Stimulated activated CD8-positive, alpha-beta memory T cell treated with anti-CD3 and anti-CD28 coated beads, Interleukin-2, amount 100 ng/mL, for 1 hour (primary cell): ENCODE measurements at places on chromosomes 7 and 10.
A peak's percentile ranks its signal among the peaks of the same experiment; 100 is the strongest.

DNA sequence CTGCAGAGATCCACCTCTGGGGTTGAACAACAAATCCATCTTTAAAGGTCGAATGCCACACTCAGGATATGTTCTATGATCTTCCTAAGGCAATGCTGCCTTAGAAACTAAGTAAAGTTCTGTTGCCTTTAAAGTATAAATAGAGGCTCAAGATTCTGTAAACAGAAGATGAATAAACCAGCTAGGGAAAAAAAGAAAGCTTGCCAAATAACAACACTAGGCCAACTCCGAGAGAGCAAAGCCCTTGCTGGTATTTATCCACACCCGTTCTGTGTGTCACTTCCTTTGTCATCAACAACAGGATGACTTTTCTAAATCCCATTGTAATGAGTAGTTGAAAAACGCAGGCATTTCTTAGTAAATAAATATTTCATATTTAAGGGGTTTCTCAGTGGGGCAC is 330.0 kb upstream of the GLI3 start:
- no peak for DNase-seq

DNA sequence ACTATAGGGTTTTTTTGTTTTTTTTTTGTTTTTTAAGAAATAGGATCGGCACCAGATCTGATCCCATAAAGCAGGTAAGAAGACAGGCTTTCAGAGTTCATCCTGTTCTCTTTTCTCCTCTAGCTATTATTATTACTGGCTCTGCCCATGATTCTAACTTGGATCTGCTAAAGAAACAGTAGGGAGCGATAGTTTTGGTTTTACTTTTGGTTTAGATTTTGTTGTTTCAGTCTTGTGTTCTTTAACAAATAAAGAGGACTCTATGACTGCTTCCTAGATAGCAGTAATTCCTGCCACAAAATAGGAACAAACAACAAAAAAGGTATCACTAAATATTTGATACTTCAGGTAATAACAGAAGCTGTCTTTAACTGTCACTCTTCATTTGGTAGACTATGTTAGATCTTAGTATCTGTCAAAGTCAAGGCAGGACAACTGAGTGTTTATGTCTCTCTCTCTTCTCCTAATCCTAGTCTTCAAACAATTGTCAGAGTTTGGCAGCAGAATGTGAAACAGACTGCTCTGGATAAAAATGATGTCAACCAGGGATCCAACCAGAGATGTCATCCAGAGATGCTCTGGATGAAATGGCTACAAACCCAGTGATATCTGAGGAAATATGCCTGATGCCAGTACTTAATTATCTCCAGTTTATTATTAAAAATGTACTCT is 99.8 kb downstream of the KMT2C start:
- no peak for DNase-seq

DNA sequence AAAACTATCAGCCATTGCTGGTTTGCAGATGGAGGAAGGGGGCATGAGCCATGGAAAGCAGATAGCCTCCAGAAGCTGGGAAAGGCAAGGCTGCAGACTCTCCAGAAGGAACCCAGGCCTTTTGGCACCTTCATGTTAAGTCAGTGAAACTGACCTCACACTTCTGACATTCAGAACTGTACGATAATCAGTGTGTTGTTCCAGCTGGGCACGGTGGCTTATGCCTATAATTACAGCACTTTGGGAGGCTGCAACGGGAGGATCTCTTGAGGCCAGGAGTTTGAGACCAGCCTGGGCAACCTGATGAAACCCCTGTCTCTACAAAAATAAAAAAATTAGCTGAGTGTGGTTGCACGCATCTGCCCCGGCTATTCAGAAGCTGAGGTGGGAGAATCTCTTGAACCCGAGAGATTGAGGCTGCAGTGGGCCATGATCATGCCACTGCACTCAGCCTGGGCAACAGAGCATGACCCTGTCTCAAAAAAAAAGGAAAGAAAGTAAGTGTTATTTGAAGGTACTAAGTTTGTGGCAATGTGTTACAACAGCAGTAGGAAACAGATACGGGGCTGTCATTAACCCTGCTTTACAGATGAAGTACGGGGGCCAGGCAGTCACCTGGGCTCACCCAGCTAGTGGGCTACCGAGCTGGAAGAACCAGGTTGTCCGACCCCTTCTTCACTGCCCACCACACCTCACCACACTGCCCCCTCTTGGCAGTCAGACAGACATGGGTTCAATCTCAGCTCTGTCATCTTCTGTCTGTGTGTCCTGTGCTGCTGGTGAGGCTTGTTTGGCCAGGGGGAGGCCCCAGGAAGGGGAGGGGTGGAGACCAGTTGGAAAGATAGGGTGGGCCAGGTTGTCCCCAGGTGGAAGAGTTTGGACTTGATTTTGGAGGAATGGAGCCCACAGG is 18.3 kb downstream of the CHST3 start:
- no peak for DNase-seq

DNA sequence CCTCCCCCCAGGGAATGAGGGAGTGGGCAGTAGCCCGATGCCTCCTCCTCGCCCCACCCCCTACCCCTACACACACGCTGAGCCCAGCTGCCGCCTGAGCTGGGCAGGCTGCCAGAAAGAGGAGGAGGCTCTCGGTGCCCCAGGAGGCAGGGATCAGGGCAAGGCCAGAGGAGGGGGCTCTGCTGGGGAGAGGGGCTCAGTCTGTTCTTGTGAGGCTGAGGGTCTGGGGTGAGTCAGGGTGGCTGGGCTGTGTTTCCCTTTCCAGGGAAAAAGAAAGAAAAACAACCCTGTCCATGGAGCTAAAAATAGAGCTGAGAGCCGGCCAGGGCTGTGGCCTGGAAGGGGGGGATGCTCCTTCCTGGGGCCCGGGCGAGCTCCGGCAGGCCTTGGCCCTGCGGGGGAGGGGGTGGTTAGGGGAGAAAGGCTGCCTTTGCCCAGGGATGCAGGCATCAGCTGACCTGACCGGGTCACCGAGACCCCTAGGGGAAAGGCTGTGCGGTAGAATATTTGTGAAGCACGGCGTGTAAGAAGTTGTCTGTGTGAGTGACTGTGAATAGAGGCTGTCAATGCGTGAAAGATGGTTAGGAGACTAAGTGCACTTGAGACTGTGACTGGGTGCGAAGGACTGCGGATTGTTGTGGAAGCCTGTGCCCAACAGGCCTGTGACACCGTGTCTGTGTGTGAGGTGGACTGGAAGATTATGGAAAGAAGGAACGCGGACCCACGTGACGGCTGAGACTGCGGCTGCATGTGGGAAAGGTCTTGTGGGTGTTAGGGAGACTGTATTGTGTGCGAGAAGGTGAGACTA is 1.2 kb upstream of the LZTS2 start:
- peak; percentile 41 for DNase-seq

GRCh38 chr7:39827571-39827970 is 122.5 kb upstream of the CDK13 start:
- DNase-seq = no peak

DNA sequence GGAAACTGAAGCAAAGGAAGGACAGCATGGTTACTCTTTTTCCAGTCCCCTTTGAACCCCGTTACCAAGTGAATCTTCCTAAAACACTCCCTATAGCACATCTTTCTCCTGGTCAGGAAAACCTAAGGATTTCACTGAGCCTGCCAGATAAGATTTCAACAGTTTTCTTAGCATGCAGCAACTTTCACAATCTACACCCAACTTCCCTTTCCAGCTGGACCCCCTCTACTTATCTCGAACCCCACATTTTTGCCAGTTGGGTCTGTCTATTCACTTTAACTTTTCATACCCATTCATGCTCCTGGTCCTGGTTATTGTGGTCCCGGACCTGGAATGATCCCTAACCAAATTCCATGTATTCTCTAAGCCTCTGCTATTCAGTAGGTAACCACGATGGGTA is 14.9 kb upstream of the CPVL start:
- DNase-seq = no peak

DNA sequence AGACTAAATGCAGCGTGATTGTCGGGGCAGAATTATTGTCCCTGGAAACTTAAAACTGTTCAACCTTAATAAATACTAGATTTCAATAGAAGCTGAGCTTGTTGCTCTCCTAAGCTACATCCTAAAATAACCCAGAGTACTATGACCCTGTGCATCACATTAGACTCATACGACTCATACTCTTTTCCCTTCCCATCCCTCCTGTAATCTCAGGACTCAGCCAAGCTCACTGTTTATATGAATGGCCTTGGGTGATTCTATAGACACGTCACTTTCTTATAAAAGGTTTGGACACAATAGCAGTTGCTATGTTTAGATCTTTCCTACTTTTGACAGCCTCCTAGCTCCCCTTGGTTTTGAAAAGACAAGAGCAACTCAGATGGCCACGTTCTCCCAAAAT is 17.2 kb downstream of the TCF7L2 start:
- no peak for DNase-seq

DNA sequence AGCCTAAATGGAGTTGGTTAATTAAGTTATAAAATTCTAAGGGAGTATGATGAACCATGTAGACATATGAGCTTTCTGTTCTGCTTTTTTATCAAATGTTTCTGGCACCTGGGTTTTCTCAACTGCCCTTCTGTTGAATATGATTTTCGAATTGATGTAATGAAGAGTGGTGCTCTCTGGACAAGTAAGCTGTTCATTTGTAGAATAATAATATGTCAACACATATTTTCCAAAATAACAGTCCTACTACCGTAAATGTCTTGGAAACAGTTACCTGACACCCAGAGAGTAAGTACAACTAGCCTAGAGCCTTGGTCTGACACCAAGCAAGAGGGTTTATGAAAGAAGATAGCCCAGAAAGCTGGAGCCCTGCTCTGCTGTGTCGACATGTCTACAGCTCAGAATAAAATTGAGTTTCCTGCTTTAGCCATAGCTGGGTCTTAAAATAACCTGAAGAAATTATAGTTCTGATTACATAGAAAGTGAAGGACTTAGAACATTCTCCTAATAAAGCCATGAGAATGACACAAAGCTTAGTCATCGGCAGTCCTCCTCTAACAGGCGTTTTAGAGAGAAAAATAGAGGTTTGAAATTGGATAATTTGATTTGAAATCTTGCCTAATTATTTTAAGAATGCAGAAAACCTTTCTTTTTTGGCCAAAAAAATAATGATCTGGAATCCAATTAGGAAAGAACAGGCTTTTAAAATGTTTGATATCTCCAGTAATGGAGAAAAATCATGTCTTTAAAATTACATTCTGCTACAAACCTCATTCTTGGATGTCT is 25.1 kb downstream of the HDAC9 start:
- no peak for DNase-seq

- no peak for DNase-seq
Measured at GRCh38 chr7:374706-375311, 84.8 kb downstream of the FOXL3 start.

GRCh38 chr7:151968357-151968756 is 12.1 kb downstream of the GALNTL5 start:
- DNase-seq = no peak
